NCI-H1105 (cell line): ENCODE measurements at places on chromosomes 6 and 20.

DNA sequence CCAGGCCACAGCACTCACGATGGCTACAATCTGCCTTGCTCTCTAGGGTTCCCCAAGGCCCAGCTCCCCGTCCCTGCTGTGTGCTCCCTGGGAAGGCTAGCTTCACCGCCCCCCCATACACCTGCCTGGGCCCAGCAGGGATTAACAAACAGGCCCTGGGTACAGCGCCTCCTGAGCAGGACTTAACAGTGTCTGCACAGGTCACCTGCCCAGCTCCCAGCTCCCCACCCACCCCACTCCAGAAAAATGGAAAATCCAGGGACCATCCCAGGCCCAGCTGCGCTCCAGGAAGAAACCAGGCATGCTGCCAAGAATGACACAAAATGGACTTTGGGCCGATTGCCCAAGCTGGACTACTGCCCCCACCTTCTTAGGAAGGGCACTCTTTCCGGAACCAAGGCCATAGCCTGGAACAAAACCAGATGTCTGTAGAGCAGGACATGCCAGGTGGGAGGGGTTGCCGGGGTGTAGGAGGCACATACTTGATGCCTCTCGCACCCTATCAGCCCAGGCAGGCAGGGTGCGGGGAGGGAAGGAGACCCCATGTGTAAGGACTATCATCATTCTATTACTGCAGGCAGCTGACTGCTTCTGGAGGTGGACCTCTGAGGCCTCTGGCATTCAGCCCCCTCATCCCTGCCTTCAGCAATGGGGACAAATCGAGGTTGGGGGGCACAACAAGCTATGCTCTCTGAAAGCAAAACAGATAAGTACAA, 104.9 kb downstream of the SNX5 start:
- no peak for DNase-seq

DNA sequence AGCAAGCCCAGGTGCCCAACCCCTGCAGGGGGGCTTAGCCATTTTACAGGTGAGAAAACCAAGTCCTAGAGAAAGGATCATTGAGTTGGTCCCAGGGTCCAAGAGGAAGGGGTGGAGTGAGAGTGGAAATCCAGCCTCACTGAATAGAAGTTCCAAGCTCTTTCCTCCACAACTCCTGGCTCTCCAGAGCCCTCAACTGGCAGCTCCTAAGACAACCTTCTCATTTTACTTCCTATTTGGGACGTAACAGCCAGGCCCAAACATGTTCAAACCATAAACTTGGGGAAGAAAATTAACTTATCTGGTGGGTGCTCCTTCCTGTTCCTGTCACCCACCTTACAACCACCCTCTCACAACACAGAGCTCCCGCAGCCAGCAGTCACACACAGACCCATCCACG, 57.9 kb downstream of the PRND start:
- no peak for DNase-seq

DNA sequence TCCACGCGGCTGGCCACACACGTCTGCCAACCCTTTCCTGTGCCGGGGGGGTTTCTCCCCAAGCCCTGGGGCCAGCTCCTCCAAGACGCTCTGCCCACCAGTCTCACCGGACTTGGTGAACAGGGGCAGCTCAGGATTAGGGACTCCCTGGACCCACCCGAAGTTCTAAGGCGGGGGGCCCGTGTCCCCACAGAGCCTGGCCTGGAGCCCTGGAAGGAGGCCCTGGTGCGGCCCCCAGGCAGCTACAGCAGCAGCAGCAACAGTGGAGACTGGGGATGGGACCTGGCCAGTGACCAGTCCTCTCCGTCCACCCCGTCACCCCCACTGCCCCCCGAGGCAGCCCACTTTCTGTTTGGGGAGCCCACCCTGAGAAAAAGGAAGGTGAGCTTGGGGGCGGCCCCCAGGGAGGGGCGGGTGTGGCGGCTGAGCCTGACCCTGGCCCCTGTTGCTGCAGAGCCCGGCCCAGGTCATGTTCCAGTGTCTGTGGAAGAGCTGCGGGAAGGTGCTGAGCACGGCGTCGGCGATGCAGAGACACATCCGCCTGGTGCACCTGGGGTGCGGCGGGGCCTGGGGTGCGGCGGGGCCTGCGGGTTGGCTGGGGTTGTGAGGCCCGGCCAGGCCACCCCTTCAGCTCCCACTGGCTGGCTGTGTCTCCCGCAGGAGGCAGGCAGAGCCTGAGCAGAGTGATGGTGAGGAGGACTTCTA, 2.3 kb downstream of the SLC2A4RG start:
- DNase-seq: no peak

GRCh38 chr6:41732591-41733359, 2.6 kb downstream of the TFEB start:
- DNase-seq: no peak

DNA sequence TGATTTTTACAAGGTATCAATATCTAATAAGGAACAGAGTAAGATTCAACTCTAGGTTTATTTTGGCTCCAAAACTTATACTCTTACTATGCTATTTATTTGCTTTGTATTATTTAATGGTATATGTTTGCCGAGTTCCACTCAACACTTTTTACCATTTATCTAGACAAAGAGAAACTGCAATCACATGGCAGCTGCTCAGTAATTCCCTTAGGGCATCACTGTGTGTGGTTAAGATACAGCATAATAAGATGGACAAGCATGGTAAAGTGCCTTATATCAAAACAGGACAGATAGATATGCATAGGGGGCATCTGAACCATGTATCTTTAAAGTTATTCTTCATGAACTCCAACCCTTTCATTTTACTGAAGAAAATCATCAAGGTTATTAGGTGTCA, 483.0 kb upstream of the ID4 start:
- peak; percentile 3 for DNase-seq

GRCh38 chr6:57432919-57433684, 115.7 kb downstream of the PRIM2 start:
- DNase-seq: no peak

GRCh38 chr6:26597821-26598220, 1.1 kb downstream of the ABT1 start:
- no peak for DNase-seq

DNA sequence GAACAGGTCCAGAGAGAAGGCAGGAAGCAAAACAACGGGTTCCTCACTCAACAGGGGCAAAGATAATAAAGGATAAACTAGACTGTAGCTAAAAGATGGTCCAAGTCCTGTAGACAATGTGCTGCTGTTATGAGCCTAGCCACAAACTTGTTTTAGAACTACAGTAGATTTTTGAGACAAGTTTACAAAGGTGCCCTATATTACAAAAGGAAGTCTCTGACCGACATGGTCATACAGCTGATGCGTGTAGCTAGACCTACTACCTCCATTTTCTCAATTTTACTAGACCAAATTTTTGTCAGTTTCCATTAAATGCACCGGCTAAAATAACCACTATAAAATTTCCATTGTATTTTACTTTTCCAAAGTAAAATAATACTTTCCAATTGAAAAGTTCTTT, 11.9 kb downstream of the FAM8A1 start:
- DNase-seq: no peak

DNA sequence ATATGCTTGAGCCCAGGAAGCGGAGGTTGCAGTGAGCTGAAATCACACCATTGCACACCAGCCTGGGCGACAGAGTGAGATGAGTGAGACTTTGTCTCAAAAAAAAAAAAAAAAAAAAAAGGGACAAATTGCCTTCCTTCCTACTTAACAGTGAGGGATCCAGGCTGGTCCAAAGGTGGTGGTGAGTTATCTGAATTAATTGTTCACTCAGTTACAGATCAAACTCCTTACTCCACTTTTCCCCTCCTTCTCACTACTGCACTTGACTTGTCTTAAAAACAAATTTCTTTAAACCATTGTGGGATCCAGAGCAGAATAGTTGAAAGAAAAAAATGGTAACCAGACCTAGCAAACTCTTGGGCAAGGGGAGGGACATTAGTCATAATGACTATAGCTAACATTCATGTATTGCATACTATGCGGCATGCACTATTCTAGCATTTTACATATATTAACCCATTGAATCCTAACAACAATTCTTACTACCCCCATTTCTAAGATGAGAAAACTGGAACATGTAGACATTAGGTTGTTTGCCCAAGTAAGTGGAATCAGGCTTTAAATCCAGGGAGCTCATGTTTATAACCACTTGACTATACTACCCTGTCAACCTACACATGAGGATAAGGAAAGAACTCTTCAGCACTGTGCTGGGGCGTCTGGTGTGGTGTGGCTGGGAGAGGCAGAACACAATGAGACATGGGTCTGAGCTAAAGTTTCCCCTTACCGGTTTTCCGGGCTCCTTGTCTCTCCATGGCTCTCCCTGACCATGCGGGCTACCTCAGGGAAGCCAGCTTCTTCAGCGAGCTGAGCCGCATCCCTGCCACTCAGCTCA, 1.5 kb downstream of the GPANK1 start:
- DNase-seq: no peak

GRCh38 chr6:73656531-73657145, 2.8 kb upstream of the SLC17A5 start:
- no peak for DNase-seq

DNA sequence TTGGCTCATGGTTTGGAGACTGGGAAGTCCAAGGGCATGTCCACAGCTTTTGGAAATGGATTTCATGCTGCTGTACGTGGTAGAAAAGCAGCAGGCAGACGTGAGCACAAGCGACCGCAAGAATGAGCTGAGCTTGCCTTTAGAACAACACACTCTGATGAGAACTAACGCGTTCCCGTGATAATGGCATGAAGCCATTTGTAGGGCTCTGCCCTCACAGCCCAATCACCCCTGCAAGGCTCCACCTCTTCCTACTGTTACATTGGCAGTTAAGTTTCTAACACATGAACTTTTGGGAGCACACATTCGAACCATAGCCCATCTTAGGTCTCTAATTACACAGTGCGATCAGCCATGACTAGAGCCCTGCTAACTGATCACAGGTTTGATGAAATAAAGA, 107.5 kb upstream of the TMEM170B start:
- no peak for DNase-seq

DNA sequence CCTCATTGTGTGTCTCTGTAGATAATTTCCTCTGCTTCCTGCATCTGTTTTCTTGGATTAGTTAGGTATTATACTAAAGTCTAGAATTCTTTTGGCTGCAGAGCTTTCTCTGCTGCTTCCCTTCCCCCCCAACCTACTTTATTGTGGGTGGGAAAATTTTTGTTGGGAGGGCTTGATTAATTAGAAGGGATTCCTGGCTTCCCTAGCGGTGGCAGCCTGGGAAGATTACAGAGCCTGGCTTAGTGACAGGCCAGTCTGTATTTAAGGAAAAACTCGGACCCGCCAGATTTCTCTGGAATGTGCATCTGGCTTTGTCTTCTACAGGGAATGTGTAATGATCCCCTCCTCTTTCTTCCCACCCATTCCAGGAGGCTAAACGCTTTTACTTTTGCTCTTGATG, 31.2 kb downstream of the SLX4IP start:
- no peak for DNase-seq

- DNase-seq: no peak
Measured at GRCh38 chr20:48409055-48409615, 418.7 kb downstream of the PREX1 start.

GRCh38 chr6:45467853-45468252, 90.1 kb upstream of the SUPT3H start:
- DNase-seq: no peak

DNA sequence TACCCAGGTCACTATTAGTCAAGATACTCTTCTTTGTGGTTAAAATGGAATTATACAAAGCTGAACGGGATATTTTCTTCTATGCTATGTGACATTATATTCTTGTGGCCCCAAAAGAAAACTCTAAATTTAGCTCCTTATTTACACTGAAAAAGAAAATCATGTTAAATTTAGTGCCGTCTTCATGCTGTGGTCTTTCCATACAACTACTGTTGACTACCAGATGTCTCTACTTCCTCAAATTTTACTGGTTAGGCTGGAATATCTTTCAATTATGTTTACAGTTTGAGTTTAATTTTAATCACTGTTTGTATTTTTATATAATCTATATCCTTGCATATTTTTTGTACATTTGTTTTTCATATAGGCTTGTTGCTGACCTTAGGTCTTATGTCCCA, 95.6 kb upstream of the FOXO3 start:
- no peak for DNase-seq

GRCh38 chr20:33490023-33490933, at the start of gene CBFA2T2:
Gene CBFA2T2 (plus strand): TSS chr20:33490096. CDS start chr20:33490268, 172 bp downstream.
- peak; percentile 48 for DNase-seq

GRCh38 chr20:59771506-59772372, 161.7 kb downstream of the SYCP2 start:
- DNase-seq: peak; percentile 61

DNA sequence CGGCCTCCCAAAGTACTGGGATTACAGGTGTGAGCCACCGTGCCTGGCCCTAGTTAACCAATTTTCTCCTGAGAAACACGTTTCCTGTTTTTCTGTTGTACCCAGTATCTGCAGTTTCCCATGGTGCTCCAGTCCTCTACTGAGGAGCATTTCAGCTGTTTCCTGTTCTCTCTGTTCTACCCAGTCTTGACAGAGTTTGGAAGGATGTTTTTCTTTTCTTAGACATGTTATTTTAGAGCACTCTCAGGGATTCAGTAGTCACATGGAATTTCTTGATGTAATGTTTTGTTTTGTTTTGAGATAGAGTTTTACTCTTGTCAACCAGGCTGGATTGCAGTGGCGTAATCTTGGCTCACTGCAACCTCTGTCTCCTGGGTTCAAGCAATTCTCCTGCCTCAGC, 129.8 kb upstream of the TIAM2 start:
- no peak for DNase-seq

DNA sequence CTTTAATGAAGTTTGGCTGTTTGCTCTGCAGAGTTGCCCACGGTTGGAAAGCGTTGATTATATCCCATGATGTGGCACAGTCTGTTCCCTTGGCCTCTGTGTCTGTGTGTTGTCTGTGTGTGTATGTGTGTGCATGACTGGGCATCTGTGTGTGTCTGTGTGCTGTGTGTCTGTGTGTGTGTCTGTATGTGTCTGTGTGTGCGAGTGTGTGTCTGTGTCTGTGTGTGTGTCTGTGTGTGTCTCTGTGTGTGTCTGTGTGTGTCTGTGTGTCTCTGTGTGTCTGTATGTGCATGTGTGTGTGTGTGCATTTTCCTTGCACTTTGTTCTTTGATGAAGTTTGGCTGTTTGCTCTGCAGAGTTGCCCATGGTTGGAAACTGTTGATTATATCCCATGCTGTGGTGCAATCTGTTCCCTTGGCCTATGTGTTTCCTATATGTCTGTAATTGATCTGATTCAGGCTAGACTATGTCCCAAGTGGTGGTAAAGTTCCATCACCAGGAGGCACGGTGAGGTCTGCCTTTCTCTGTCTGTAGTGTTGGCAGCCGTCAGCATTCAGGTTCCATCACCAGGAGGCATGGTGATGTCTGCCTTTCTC, 78.1 kb upstream of the RIN2 start:
- no peak for DNase-seq

- DNase-seq: no peak
Measured at GRCh38 chr6:18496462-18496861, 109.3 kb downstream of the RNF144B start.

GRCh38 chr6:167094436-167094819, 28.5 kb upstream of the CCR6 start:
- no peak for DNase-seq

GRCh38 chr20:43682446-43682845, 15.5 kb downstream of the MYBL2 start:
- DNase-seq: no peak

GRCh38 chr20:39309458-39309857, 347.3 kb downstream of the DHX35 start:
- DNase-seq: no peak

- DNase-seq: no peak
Measured at GRCh38 chr20:35568645-35569044, 26.8 kb downstream of the ERGIC3 start.

- DNase-seq: peak; percentile 40
Measured at GRCh38 chr20:43448748-43449535, 8.8 kb upstream of the SRSF6 start.

- DNase-seq: peak; percentile 25
Measured at GRCh38 chr6:56851541-56852259, 103.2 kb upstream of the BEND6 start.

GRCh38 chr6:127776320-127776719, 124.5 kb downstream of the THEMIS start:
- no peak for DNase-seq
